NCI-H510A treated with DMSO at 0.1 percent for 48 hours (cell line): ENCODE measurements at places on chromosomes 1 and 21.

- DNase-seq = peak; percentile 23
Measured at GRCh38 chr1:45172005-45172404, 34.4 kb downstream of the ZSWIM5 start.

- no peak for DNase-seq
Measured at GRCh38 chr1:51274676-51275075, 38.6 kb downstream of the RNF11 start.

DNA sequence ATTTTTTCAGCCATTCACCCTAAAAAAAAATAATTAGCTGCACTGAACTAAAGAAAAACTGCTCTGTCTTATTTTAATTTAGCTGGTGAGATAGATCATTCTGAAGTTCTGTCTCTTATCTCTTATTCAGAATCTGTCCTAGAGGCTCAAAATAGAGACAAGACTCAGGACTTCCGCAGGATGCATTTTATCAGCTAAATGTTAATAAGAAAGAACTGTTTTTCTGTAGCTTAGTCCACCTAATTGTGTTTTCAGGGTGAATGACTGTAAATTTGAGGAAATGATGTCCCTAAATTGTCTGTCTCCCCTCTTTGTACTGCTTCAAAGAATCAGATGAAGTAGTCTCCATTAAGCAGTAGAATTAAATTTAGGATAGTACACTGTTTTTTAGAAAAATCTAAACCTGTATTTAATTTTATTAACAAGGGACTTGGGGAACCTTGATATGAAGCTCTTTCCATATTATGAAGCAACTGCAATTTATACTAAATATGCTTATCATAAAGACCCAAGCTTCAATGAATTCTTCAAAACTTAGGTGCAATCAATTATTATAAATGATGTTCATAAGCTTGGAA lies 671.9 kb downstream of the RWDD3 start:
- DNase-seq = no peak

GRCh38 chr1:178133239-178133989 lies 39.5 kb downstream of the RASAL2 start:
- no peak for DNase-seq

GRCh38 chr1:203512848-203513584 lies 19.1 kb downstream of the OPTC start:
- DNase-seq = no peak

DNA sequence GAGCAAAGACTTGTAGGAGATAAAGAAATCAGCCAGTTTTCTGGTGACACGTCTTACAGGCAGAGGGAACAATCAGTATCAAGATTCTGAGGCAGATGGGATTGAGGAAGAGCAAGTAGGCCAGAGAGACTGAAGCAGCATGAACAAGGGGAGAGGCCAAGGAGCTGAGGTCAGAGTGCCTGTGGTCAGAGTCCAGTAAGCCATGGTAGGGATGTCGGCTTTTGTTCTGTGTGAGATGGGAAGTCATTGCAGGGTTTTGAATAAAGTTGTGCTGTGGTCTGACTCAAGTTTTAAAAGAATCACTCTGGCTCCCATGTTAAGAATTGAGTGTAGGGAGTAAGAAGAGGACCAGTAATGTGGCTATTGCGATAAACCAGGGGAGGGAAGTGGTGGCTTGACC lies 85.9 kb upstream of the IVNS1ABP start:
- no peak for DNase-seq

DNA sequence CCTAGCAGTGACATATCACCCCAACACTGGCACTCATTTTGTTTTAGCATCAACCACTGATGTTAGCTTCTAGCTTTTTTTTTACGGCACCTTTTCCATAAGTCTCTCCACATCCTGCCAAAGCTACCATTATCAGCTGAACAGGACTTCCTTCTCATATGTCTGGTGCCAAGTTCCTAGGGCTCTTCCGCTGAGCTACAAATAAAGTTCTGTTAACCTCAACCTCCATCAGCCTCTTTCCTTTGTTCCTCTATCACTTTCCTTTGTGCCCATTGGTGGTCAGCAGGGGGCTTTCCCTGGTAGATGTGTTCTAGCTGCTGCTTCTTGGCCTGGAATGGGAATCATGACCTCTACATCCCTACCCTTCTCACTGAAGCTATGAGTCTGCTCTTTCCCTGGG lies 163.8 kb downstream of the FAF1 start:
- no peak for DNase-seq

DNA sequence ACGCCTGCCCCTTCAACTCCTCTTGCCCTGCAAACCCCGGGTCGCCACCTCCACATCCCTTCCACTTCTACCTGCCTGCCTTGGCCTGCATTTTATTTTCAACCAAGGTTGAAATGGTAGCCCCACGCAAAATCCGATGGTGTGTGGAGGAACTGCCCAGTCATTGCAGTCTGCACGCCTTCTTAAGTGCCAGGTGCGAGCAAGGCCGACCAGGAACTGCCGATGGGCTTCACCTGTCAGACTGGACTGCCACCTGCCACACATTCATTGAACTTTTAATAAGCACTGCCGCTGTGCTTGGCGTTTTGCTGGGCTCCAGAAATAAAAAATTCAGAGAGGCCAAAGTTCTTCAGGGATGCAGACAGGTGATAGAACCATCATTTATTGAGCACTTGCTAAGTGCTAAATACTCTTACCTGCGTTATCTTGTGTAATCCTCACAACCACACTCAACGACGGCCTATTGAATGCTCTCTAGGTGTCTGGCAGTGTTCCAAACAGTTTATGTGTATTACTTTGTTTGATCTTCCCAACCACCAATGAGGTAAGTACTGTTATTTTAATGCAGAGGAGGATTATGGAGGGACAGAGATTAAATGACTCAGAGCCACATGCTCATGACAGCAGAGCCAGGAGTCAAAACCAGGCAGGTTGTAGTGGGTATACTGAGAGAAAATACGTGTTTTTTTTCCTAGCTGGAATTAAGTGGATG lies 36.2 kb downstream of the CACHD1 start:
- DNase-seq = peak; percentile 99

GRCh38 chr1:35073265-35073811 lies 5.8 kb upstream of the ZMYM1 start:
- no peak for DNase-seq
